ENCODE measurements at places on chromosomes 7 and 10.

DNA sequence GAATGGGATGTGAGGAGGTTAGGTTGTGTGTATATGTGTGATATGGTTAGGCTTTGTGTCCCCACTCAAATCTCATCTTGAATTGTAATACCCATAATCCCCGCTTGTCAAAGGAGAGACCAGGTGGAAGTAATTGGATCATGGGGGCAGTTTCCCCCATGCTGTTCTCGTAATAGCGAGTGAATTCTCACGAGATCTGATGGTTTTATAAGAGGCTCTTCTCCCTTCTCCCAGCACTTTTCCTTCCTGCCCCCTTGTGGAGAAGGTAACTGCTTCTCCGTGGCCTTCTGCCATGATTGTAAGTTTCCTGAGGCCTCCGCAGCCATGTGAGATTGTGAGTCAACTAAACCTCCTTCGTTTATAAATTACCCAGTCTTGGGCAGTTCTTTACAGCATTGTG, 47.3 kb downstream of the NPVF start:
- DNase-seq: no peak

- no peak for DNase-seq
These were observed 9.2 kb downstream of the TLX1 start for GRCh38 chr10:101140084-101140949.

GRCh38 chr7:51827631-51828030, 511.0 kb upstream of the COBL start:
- no peak for DNase-seq

DNA sequence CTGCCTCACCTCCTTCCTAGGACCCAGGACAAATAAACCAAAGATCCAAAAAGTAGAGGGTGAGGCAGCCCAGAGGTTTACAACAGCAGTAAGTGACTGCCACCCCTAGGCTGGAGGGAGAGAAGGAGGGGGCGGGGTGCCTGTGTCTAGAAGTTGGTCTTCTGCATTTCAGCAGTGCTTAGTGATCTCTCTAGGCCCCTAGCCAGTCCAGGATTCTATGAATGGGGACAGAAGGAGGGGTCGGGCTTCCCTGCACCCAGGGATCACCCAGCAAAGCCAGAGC, 62.8 kb upstream of the KDM7A start:
- DNase-seq: no peak

DNA sequence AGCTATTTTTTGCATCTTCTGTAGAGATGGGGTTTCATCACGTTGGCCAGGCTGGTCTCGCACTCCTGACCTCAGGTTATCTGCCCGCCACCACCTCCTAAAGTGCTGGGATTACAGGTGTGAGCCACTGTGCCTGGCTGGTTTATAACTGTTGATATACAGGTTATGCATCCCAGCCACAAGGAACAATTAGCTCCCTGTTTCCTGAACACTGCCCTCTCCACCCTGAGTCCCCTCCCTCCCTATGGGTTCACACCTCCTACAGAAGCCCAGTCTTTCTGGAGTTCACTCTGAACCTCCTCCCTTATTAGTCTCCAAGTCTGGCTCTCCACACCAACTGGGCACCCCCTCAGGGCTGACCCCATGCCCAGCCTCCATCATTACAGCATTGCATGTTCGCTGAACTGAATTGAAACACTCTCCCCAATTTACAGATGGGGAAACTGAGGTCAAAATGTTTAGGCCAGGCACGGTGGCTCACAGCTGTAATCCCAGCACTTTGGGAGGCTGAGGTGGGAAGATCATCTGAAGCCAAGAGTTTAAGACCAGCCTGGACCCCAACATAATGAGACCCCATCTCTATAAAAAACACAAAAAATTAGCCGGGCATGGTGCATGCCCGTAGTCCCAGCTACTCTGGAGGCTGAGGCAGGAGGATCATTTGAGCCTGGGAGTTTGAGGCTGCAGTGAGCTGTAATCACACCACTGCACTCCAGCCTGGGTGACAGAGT, 1.7 kb upstream of the CLIP2 start:
- DNase-seq: no peak
